IPS DF 19.7 (cell line): ENCODE measurements at places on chromosomes 12 and 14.
A peak's percentile ranks its signal among the peaks of the same experiment; 100 is the strongest.

- no peak for DNase-seq
Measured at GRCh38 chr12:132199526-132200319, 55.5 kb downstream of the NOC4L start.

DNA sequence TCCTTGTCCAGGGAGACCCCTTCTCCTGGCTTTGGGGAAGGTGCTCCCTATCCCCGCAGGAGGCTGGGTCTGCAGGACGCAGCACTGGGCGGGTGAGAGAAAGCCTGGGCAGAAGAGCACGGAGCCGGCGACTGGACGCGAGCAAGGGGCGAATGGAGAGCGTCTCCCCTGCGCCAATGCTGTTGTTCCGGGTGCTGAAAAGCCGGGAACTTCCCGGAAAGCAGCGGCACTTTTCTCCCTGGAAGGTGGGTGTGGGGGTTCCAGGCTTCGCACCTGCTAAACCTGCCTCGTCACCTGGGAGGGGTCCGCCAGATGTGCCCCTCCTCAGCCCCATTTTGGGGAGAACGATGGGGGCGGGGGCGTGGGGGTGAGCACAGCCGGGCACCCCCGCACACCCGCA, 417.1 kb upstream of the TMTC1 start:
- DNase-seq, result no peak

- no peak for DNase-seq
Measured at GRCh38 chr12:12513416-12514006, 49.2 kb downstream of the DUSP16 start.

GRCh38 chr14:74147571-74147970, 62.8 kb downstream of the LIN52 start:
- DNase-seq, result no peak

GRCh38 chr12:64389154-64389553, 1.4 kb downstream of the C12orf56 start:
- DNase-seq, result no peak

DNA sequence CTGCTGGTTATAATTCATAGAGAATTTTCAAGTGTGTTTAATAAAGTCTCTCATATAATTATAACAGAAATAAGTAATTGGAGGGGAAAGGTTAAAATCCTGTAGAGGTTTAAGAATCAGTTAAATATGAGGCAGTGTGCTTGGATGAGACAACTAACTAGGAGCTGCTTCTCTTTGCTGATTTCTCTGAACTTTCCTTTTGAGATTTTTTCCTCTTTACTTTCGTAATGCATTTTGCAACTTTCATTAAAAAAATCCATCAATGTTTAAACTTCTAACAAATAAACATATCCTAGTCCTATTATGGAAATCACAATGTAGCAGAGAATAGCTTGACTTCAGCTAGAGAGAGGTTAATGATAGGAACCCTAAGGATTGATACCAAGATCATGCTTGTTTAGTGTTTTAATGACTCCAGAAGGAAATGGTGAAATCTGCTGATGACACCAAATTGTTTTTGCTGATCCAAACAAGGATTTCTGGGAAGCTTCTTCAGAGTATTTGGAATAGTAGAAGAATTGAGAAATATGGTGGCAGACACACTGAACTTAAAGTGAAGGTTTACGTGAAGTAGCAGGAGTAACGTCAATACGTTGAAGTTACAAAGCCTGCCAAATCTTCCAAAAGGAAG, 122.6 kb downstream of the RAD51B start:
- no peak for DNase-seq

DNA sequence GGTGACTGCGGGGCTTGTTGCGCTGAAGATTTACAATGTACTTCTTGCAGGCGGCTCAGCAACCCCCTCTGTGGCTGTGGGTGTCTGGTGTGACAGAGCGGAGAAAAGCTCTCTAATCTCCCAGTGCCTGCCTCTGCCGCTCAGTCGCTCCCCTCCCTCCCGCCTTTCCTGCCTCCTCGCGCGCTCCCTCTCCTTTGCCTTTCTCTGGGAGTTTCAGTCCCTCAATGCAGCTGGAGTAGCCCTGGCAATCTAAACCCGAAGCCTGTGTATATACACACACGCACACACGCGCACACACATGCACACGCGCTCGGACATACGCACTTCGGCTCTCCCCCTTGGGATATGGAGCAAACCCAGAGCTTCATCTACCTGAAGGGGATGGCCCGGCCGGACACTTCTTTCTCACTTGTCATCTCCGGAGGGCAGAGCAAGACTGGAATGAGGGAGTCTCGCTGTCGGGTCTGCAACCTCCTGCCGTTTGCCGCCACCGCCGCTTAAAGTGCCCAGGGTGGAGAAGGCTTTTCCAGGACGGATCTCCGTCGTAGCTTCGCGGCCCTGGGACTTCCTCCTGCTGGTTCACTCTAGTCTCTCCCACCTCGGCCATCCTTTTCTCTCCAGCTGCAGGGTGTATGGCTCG, 599 bp upstream of the TRHDE start:
- peak; percentile 28 for DNase-seq

DNA sequence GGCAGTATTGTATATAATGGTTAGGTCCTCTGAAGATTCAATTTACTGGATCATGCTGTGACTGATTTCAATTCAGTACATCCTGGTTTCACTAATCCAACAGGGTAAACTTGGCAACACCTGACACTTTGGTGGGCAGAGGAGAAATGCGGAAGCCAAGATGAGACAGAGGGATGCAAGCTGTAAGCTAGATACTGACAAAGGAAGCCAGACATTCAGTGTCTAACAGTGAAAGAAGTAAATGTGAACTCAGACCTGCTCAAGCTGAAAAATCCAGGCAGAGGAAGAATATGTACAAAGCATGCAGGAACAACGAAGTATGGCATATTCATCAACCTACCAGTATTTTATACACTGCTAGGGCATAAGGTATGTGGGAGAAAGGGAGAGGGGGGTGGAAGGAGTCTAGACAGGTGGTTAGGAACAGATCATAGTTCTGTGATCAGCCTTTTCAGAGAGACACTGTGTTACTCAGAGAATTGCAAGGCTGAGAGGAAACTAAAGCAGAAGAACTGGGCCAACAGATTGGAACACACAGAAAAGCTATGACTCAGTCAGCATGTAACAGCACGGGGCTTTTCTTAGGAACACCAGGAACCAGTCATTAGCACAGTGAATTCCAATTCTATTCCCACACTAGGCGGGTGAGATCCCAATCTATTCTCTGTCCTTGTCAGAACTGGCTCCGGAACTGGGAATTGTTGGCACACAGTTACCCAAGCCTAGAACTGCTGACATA, 40.3 kb downstream of the NELL2 start:
- no peak for DNase-seq

GRCh38 chr12:76757694-76758093, 6.2 kb upstream of the ZDHHC17 start:
- no peak for DNase-seq

DNA sequence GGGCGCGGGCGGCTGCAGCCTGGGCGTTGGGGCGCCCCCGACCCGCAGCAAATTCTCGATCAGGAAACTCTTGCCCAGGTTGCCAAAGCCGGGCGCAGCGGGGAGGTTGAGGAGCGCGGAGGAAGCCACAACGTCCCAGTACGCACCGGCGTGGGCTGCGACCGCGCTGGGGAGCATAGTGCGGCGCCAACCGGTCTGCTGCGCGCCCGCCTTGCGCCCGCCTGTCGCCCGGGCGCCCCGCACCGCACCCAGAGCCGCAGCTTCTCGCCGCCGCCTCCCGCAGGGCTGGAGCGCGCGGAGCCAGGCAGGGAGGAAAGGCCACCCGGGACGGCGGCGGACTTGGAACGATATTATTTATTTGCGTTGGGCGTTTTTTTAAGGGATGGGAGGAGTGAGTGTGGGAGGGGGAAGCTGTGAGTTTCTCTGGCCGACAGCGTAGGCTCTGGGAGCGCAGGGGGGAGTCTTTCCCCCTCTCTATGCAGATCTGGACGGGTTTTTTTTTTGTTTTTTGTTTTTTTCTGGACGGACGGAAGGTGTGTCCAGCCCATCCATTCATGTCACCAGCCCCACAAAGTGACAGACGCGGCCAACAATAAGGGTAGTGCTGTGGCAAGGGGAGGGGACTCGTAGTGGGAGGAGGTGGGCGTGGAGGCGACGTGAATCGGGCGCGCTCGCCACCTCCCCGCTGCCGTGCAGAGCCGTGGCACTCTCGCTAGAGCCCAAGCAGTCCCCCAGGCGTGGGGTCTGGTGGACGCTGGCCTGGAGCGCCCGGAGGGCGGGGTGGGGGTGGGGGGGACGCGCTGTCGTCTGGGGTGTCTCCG, at the start of gene DBX2:
DBX2 (minus strand) TSS at position 349 of the 821 bp plus-strand sequence; CDS start at position 177, 172 bp downstream.
- DNase-seq, result no peak

- no peak for DNase-seq
Measured at GRCh38 chr12:23753628-23754365, 195.7 kb downstream of the SOX5 start.

DNA sequence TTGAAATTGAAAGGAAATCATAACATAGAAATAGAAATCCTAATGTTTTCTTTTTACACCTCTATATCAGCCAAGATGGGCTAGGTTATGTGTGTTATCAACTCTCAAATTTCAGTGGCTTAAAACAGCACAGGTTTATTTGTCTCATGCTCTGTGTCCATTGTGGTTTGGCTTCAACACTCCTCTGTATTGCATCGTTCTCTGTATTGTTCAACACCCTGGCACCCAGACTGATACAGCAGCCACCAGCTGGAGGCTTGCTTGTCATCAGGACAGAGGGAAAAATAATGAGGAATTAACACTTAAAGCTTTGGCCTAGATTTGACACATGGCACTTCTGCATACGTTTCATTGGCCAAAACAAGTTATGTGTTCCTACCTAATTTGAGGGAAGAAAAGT, 234.2 kb upstream of the ARHGAP5 start:
- no peak for DNase-seq

- DNase-seq, result peak; percentile 9
Measured at GRCh38 chr14:33908540-33909223, 42.2 kb downstream of the EGLN3 start.

DNA sequence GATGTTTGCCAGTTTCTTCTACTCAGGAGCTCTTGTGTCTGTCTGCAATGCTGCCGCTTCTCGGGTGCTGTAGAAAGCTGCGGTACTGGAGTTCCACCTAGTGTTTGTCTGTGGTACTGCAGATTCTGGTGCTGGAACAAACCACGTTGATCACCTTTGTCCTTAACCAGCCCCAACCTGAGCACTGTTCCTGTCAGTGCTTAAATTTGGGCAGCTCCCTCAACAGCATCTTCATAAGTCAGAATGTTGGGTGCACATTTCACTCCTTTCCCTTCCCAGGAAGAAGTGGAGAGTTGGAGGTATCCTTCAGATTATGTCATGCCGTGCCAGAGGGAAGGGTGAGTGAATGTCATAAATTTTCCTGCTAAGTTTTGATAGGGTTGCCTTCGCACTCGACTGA, 48.7 kb upstream of the LALBA start:
- peak; percentile 76 for DNase-seq

DNA sequence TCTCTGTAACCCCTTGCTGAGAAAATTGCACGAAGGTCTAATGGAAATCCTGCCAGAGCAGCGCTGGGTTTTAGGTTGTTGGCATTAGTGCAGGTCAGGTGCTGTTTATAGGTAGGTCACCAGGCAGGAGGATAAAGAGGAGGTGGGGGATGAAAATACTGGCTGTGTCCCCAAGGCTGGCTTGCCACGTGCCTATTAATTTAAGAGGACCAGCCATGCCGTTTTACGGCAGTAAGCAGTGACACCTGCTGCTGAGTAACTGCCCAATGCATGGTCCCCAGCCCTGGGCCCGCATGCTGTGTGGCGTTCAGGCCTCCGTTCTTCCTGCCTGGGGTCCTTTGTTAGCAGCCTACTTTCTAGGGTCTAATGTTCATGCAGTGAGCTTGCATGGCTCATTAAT, 67.2 kb downstream of the WDR20 start:
- DNase-seq, result no peak

GRCh38 chr14:103646189-103646588, 17.2 kb downstream of the KLC1 start:
- no peak for DNase-seq

- DNase-seq, result no peak
Measured at GRCh38 chr14:103216857-103217256, 93.6 kb downstream of the TNFAIP2 start.

DNA sequence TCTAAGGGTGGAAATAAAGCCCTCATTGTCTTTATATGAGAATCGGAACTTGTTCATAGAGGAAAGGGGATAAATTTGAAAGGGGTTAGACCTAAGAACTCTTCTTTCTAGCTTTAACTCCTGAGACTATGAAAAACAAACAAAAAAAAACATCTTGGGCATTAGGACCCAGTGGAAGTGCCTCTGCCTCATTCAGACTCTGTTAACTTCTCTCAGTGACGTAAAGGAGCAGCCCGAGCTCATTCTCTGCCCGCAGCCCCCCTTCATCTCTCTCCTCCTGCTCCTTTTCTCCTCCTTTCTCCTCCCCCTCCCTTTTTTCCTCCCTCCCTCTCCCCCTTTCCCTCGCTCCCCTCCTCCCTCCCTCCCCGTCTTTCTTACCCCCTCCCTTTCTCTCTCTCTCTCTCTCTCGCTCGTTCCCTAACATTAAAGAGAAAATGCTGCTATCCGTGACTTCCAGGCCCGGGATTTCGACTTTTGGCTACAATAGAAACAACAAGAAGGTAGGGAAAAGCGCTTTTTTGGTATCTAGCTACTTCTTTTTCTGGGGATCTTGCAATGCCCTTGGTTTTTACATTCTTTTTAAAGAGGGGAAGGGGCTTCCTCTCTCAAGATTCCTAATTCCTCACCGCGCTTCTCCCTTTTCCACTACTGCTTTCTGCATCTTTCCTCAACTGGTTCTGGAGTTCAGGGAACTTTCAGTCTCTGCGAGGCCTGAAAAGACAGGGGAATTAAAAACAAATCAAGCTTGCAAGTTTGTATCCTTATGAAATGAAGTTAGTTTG, at the start of gene RBMS2:
RBMS2 (plus strand) TSS at position 231 of the 782 bp plus-strand sequence; CDS start at position 435, 204 bp downstream.
- peak; percentile 90 for DNase-seq
